T-helper 9 cell (primary cell): ENCODE measurements at places on chromosomes 3 and 15.

DNA sequence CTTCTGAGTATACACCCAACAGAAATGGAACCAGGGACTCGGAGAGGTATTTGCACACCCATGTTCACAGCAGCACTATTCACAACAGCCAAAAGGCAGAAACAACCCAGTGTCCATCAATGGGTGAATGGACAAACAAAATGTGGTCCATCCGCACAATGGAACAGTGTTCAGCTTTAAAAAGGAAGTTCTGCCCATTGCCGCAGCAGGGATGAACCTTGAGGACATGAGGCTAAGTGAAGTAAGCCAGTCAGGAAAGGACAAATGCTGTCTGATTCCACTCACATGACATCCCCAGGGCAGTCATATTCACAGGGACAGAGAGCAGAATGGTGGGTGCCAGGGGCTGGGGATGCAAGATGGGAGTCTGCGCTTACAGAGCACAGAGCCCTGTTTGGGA lies 7.5 kb downstream of the IQSEC1 start:
- no peak for DNase-seq

DNA sequence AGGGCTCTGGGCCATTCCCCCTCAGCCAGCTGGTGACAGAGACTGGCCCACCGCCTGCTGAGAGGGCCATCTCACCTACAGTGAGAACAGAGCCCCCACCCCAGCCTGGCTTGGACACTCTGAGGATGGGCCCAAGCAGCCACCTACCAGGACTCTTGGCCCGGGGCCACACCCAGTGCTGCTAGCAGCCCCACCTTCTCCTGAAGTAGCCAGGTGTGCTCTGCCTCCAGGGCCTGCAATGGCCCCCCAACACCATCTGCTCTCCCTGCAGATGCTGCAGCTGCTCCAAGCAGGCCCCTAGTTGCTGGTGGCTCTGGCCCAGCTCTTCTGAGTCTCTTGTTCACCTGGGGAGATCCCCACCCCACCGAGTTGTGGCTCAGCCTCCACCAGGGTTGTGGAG lies 6.8 kb upstream of the CLK3 start:
- DNase-seq: no peak

DNA sequence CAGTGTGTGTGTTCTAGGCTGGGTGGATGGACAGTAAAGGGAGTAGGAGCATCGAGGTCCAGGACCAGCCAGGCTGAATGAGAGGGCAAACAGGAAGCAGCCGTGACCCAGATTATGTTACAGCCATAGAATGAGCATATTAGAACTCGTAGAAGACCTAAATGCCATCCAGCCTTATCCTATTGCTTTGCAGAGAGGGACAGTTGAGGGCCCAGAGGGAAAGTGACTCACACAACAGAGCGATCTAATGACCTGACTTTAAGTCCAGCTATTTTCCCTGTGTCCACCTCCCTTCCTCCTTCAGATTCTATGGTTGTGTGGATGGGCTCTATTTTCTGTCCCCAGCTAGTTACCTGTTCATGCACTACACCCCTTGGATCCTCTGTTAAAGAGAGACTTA lies 634.1 kb upstream of the TBL1XR1 start:
- no peak for DNase-seq

- DNase-seq: no peak
Observed at GRCh38 chr3:127994011-127994410, 58.2 kb upstream of the SEC61A1 start.
